Cortex of kidney (tissue), 1 donor: ENCODE measurements at places on chromosomes 1 and 21.

GRCh38 chr1:32998997-32999396 lies 34.4 kb upstream of the RNF19B start:
- no peak for DNase-seq

GRCh38 chr1:203354246-203354645 lies 3.3 kb upstream of the FMOD start:
- no peak for DNase-seq

DNA sequence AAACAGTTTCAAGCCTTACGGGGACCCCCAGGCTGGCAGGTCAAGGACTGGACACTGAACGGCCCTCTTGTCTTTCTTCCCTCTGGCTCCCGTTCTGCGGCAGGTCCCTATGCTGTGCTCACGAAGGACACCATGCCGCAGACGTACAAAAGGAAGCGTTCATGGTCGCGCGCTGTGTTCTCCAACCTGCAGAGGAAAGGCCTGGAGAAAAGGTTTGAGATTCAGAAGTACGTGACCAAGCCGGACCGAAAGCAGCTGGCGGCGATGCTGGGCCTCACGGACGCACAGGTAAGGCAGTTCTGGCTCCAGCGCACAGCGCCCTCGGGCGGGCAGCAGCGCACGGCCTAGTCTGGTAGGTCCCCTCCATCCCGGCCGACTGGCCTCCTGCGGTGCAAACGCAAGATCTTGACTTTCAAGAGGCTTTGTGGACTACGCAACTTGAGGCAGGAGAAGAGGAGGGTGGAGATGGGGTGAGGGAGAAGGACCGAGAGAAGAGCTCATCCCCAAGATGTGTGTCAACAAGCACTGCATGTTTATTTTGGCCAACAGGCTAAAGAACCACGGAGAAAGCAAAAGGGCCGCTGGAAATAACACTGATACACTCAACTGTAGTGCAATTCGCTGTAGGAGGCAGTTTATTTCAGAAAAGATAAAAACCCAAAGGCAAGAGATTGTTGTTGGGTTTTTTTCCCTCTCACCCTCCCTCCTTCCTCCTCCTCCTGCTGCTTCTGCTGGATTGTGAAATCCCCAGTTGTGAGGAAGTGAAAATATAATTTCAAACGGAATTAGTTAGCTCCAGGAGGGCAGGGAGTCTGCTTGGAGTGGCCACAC lies 3.0 kb downstream of the HLX start:
- no peak for DNase-seq

- no peak for DNase-seq
Observed at GRCh38 chr1:59410457-59410856, 113.6 kb downstream of the FGGY start.

- no peak for DNase-seq
Observed at GRCh38 chr1:59645893-59646292, 168.9 kb upstream of the HOOK1 start.

DNA sequence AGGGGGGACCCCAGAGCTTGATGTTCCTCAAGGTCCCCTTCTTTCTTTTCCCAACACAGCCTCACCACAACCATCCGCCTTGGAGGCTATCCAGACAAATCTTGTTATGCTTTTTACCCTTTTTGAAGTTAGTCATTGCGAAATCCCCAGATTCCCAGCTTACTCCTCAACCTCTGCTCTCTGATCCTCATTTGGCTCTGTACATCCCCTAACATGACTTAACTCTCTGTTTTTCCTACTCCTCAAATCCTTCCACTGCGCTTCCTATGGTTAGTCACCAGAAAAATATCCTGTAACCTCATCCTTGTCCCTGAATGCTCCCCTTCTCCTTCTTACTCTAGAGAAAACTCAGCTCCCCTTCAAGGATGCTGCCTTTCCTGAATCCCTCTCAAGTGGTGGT lies 189.1 kb upstream of the POU3F1 start:
- DNase-seq = no peak

GRCh38 chr1:88036345-88037014 lies 647.6 kb upstream of the PKN2 start:
- no peak for DNase-seq

GRCh38 chr1:151461694-151462093 lies 2.4 kb upstream of the POGZ start:
- DNase-seq = no peak

DNA sequence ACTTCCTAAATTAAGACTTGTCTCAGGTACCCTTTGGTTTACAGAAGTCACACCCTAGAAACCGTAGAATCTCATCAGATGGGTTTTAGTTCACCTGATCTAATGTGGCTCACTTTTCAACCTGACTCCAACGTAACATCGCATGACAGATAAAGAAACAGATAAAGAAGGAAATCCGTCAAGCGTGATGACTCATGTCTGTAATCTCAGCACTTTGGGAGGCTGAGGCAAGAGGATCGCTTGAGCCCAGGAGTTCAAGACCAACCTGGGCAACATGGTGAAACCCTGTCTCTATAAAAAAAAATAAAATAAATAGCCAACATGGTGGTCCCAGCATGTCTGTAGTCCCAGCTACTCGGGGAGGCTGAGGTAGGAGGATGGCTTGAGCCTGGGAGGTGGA lies 97.3 kb downstream of the SPSB1 start:
- DNase-seq = no peak

- DNase-seq = no peak
Observed at GRCh38 chr21:42474043-42474831, 21.8 kb downstream of the RSPH1 start.

GRCh38 chr1:150268340-150268704 lies 494 bp downstream of the APH1A start:
- no peak for DNase-seq

DNA sequence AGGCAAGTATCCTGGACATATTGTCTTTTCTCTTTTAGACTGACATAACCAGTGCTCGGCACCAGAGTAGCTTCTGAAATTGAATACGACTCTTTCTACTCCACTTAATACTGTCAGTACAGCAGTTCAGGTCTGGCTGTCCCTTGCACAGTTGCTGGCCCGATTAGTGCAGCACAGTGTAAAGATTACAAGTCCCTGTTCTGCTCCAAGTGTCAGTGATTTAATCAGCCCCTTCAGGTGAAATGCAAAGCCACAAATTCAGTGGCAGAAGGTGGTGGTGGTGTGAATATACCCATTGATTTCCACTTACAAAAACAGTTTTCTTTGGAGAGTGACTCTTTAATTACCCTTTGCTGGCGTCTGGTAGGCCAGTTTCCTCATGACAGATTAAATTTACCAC lies 545.4 kb downstream of the ADGRL2 start:
- DNase-seq = no peak

GRCh38 chr1:178324003-178324402 lies 172.8 kb downstream of the CLEC20A start:
- DNase-seq = no peak
